Hematopoietic multipotent progenitor cell treated with erythropoietin and hydrocortisone succinate and interleukin-3 and kit ligand, for 6 days (in vitro differentiated cells): ENCODE measurements at places on chromosomes 2 and 18.
A peak's percentile ranks its signal among the peaks of the same experiment; 100 is the strongest.

DNA sequence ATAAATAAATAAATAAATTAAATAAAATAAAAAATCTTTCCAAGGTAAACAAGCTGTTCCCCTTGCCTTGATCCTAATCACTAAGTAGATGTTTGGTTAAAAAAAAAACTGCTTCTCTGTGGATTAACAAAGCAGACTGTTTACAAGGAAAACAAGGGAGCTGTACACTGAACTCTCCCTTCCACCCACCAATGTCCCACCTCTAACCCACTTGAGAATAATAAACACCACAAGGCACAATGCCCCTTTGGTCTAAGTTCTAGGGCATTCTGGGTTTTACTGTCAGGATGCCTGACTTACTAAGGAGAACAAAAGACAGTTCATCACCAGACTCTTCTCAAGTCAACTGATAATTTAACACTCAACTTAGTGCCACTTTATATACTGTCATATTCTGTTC is 83.5 kb downstream of the NCKAP1 start:
- DNase-seq = no peak

- DNase-seq = no peak
Measured at GRCh38 chr18:24913507-24914170, 438.3 kb downstream of the ZNF521 start.

- peak; percentile 16 for DNase-seq
Measured at GRCh38 chr2:42492691-42493467, 903 bp downstream of the KCNG3 start.

DNA sequence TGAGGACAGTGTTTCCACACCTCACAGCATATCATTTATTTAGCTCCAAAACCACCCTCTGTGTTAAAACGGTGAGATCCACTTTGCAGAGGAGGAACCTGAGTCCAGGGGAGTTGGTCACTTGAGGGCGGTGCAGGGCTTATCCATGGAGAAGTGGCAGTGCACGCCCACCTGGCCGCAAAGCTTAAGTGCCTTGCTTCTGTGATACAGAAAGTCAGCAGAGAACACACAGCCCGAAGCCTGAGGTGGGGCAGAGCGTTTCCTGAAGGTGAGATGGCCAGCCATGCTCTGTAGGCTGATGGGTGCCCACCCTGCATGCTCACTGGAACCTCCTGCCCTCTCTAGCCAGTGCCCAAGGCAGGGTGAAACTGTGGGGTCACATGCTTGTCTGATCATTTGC is 87.3 kb downstream of the SH3RF3 start:
- no peak for DNase-seq

GRCh38 chr2:11799826-11800225 is 53.4 kb downstream of the LPIN1 start:
- no peak for DNase-seq

GRCh38 chr18:58638441-58638840 is 9.6 kb upstream of the ALPK2 start:
- peak; percentile 54 for DNase-seq
